NCI-H2171 treated with DMSO at 0.1 percent for 48 hours (cell line): ENCODE measurements at places on chromosomes 2 and 18.

GRCh38 chr2:4507661-4508060 lies 804.3 kb downstream of the DCDC2C start:
- DNase-seq: peak; percentile 65

DNA sequence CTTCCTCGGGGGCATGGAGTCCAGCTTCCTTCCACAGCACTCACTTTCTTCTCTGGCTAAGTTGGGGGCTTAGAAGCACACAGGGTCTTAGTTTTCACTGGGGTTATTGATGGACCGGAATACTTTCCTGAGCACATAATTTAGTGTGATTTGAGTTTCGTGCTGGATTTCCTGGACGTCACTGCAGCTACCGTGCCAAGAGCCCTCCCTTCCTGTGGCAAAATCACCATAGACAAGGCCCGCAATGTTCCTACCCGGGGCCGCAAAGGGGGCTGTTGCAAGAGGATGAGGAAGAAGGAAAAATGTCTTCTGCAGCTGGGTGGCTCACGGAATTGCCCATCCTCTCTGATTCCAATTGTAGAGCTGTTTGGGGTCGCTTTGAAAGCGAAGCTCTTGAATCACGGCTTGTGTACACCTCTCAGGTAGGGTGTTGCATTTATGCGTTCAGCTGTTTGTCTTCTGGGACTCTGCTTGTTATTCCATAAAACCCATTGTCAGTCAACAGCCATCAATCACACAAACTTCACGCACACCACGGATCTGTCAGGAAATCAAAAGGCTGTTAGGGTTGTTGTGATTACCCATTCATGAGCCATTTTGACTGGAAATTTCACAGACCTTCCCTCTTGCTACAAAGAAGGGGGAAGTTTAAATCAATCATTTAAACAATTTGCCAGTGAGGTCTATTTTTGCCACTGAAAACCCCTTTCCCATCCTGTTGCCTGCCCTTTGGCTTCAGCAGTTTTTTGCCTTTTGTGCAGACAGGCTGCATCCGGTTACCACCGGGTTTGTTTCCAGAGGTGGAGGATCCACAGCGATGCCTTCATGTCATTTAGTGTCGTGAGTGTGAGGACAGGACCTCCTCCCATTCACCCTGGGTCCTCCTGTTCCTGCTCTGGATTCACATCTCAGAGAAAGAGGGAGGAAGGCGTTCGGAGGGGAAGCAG lies 36.0 kb downstream of the SMIM21 start:
- no peak for DNase-seq

DNA sequence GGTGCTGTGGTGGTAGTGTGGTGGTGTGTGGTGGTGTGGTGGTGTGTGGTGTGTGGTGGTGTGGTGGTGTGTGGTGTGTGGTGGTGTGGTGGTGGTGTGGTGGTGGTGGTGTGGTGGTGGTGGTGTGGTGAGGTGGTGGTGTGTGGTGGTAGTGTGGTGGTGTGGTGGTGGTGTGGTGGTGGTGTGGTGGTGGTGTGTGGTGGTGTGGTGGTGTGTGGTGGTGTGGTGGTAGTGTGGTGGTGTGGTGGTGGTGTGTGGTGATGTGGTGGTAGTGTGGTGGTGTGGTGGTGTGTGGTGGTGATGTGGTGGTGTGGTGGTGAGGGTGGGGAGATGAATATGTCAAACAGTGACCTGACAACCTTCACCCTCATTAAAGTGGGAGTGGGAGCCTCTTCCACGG lies 55.6 kb upstream of the DLGAP1 start:
- no peak for DNase-seq

DNA sequence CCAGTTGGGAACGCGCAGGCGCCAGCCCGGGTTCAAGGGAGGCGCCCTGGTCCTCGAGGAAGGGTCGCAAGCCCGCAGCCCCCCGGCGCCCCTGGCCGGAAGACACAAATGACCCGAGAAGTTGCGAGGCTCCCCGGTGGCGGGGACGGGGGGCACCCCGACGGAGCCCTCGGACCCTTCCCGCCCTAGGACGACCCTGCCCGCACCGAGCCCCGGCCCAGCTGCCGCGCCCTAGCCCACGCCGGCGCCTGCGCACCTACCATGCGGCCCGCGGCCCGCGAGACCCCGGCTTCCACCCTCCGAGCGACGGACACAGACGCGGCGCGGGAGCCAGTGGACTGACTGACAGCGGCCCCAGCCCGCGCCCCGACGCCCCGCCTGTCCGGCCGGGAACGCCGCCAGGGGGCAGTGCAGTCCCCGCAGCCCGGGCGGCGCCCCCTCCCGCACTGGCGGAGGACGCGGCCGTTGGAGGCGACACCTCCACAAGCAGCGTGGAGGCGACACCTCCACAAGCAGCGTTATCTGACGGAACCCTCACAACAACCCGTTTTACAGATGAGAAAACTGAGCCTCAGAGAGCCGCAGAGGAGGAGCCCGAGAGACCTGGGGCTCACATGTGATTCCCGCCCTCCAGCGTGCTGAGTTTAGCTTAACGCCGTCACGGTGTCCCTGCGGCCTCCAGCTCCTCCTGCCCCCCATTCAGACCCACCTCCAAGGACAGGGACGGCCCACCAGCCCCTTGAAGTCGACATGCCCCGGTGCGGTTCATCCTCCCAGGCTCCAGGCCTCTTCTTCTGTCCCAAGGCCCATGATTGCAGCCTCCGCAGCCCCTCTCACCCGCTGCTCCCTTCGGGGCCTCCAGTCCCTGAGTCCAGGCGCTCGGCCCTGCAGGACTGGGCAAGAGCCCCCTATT lies at the start of gene NMUR1:
NMUR1 (minus strand) TSS at position 347 of the 913 bp plus-strand sequence; CDS start at position 263, 84 bp downstream.
- no peak for DNase-seq

DNA sequence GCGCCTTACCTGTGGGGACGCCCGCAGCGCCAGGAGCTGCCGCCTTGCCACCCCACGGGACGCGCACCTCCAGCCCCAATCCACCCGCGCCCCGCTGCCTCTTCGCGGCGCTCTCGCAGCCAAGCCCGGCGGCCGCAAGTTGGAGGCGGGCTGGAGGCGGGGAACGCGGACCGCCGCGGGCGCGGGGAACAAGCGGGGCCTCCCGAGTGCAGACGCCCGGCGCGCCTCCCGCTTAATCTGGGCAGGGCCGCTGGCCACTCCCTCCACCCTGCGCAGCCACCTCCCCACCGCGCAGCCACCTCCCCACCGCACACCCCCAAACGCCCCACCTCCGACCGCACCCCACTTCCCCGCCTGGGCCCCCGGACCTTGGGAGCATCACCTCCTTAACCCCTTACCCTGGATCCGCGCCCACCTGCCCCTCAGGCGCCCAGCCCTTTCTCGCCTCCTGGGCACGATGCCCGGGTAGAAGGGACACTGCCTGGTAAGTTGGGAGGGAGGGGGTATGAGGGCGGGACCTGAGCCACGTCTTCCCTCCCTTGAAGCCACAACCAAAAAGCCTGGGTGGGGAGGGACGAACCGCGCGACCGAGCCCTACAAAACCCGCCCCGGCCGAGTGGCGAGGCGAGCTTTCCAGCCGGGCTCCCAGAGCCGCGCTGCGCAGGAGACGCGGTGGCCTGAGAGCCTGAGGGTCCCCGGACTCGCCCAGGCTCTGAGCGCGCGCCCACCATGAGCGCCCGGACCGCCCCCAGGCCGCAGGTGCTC lies at the start of the genes COL4A3 and COL4A4:
COL4A3 (plus strand) TSS at position 627 of the 765 bp plus-strand sequence; CDS start at position 730, 103 bp downstream.
COL4A4 (minus strand) TSS at position 208 of the 765 bp plus-strand sequence. CDS start 16,722 bp downstream, outside the sequence.
- DNase-seq: no peak

- DNase-seq: no peak
These were observed 33.9 kb downstream of the STAT1 start for GRCh38 chr2:190979906-190980629.

DNA sequence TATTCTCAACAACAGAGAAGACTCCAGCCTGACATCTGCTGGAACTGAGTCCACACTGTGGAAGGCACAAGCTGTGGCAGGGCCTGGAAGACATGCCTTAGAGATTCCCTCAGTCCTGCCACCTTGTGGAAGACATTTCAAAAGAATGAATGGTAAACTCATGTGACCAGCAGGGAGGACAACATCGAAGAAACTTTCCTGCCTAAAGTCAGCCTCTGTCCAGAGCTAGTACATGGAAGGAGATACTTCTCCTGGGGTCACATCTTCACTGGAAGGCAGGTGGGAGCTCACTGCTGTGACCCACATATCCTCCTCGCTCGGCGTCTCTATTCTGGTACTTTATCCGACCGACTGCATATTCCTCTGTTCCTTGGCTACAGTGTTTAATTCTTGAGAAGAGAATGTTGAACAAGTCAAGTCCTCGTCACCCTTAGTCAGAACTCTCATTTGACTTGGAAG lies 59.5 kb downstream of the PUM2 start:
- peak; percentile 64 for DNase-seq

- peak; percentile 78 for DNase-seq
These were observed 304.3 kb downstream of the CELF4 start for GRCh38 chr18:37261246-37261840.

GRCh38 chr2:42170619-42171395 lies 1.7 kb downstream of the EML4 start:
- no peak for DNase-seq

DNA sequence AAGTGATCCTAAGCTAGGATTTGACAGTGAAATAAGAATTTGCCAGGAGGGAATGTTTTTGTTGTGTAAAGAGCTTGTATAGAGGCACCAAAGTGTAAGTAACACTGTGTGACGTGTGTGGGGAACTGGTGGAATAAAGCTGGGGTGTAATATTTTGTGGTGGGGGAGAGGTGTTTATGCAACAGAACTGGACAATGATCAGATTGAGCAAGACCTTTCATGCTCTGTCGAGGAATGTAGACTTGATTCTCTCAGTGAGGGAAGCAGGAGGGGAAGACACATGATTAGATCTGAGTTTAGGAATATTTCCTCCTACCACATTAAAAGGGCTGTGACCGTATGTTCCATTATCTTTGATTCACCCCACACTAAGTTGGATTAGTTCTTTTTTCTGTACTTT lies 43.6 kb downstream of the EFEMP1 start:
- no peak for DNase-seq

- no peak for DNase-seq
These were observed 92.3 kb downstream of the TTC27 start for GRCh38 chr2:32719933-32720716.

- no peak for DNase-seq
These were observed 2.4 kb downstream of the RTKN start for GRCh38 chr2:74439373-74439772.

GRCh38 chr2:210003359-210003758 lies 921 bp downstream of the RPE start:
- DNase-seq: no peak

GRCh38 chr2:189178054-189178453 lies 1.5 kb downstream of the COL5A2 start:
- DNase-seq: no peak

GRCh38 chr2:71417300-71418202 lies 35.8 kb upstream of the DYSF start:
- peak; percentile 36 for DNase-seq

DNA sequence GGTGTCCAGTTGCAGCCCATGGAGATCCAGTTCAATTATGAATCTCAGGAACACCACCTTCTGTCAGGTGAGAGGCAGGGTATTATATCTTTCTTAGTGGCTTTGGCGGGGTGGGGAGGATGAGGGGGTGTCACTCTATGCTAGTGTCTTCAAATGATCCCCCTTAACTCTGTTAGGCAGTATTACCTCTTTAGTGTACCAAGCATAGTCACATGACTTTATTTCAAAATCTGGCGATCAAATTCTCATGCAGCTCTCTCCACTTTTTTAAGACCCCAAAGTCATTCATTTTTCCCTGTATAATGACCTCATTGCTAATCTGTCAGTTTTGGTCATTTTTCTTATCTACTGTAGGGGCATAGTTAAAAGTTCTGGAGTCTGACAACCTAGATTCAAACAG lies 1.1 kb upstream of the ZSCAN30 start:
- DNase-seq: no peak

DNA sequence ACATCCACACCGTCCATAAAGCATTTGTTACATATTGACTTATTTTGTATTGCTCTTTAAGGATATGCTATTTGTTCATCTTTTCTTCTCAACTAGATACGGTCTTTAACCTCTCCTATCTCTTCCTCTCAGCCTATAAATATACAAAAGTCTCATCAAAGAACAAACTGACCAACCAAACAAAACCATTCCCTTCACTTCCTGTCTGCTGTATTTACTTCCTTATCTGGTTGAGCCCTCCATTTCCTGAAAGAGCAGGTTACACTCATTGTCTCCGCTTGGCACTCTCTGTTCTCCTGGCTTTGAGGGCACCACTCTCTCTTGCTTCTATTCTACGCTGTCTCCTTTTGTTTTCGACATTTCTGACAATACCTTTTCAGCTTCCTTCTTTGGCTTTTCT lies 431.9 kb upstream of the TCF4 start:
- DNase-seq: no peak

DNA sequence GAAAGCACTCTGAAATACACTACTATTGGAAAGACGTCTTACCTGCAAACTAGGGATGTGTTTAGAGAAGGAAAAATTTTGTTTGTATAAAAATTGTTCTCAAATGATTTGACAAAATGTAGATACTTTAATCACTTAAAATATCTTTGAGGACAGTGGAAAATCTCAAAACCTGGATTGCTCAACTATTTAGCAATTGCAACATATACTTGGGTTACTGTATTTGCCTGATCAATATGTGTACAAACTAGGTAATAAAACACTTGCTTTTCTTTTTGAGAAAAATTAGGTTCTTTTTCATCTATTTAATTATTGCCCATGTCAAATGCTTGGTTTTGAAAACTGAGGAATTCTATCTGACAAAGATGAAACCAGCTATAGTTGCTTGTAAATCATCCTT lies 60.9 kb downstream of the CPS1 start:
- no peak for DNase-seq

DNA sequence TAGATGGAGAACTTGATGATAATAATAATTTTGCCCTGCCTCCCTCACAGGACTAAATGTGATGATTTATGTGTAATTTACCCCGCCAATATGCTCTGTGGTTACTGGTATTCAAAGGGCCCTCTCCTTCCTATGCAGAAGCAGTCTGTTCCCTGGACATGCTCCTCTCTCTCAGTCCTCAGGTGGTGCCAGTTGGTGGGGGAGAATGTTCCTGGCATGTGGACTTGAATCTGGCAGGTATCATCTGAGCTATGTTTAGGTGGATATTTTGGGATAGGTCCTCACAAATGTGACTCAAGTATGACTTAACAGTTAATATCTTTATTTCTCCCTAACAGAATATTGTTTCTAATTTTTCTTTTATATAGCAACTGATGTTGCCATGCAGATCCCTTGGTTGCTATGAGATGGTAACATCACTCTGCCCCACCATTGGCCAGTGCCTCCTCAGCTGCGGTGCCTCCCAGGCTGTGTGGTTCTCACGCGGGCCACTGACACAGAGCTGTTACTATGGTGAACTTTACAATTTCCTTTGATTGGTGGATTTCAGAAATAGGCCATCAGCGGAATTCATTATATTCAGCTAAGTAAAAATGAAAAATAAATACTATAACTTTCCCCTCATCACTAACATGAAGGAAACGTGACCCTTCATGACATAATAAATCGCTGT lies 106.7 kb upstream of the PELI1 start:
- DNase-seq: no peak

GRCh38 chr2:163794635-163795034 lies 58.8 kb upstream of the FIGN start:
- no peak for DNase-seq

DNA sequence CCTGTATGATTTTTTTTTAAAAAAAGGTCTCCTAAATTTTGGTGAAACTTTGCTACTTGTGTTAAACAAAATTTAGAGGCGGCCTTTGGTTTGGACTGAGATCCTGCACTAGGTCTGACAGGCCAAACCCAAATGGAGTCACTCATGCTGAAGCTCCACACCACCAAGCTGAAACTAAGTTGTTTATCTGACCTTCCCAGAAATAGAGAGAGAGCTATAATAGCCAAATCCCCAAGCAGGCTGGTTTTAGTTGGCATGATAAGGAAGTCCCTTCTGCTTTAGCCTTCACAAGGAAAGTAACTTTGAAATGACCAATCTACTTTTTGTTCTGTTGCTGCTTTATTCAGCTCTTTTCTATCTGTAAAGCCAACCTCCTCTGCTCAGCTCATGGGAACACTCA lies 17.1 kb upstream of the THUMPD2 start:
- DNase-seq: no peak
